ENCODE measurements at places on chromosomes 2 and 18.

GRCh38 chr18:58867281-58867961 lies 2.7 kb downstream of the ZNF532 start:
- no peak for DNase-seq

DNA sequence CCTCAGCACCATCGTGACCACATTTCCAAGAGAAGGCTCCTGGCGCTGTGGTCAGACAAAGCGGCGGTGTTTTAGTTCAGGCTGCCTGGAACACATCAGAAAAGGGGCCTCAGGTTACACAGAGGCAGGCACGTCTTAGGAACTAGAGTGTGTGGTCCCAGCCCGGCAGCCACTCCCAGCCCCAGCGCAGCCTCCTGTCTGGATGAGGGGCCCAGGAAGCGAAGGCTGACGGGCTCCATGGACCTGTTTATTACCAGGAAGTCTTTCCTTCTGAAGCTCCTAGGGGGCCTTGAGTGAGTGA lies 10.0 kb upstream of the GPR55 start:
- no peak for DNase-seq

DNA sequence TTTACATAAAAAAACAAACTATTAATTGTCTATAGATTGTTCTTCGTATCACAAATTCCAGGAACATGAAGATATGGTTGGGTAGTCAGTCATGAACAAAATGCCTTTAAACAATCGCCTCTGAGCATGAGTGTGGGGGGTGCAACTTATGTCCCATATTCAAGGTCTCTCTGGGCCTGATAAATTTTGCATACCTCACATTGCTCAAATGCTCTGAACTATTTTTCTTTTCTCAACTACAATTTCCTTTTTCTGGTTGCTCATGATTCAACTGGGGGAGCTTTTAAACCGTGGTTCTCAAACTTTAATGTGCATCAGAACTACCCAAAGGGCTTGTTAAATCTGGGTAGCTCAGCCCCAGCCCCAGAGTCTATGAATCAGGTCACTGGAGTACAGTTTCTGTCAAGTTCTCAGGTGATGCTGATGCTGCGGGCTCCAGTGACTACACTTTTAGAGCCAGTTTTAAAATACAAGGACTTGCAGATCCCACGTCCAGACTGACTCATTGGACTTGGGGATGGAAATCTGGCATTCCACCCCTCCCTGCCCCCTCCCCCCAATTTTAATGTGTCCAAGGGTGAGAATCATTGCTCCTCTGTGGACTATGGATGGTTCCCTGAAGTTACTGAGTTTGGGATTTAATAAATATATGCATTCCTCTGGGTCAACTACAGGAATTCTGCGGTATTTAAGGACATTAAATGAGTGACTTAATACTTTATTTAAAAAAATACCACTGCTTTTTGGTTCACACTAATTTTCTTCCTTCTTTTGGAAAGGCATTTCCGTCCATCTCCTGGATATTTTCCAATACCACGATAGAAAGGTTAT lies 1.5 kb upstream of the GPD2 start:
- DNase-seq: no peak

- DNase-seq: no peak
Measured at GRCh38 chr2:138470941-138471340, 30.6 kb upstream of the SPOPL start.

- DNase-seq: no peak
Measured at GRCh38 chr2:27088634-27089033, 2.1 kb downstream of the KHK start.

GRCh38 chr2:24315669-24316068 lies 44.7 kb downstream of the ITSN2 start:
- DNase-seq: no peak

DNA sequence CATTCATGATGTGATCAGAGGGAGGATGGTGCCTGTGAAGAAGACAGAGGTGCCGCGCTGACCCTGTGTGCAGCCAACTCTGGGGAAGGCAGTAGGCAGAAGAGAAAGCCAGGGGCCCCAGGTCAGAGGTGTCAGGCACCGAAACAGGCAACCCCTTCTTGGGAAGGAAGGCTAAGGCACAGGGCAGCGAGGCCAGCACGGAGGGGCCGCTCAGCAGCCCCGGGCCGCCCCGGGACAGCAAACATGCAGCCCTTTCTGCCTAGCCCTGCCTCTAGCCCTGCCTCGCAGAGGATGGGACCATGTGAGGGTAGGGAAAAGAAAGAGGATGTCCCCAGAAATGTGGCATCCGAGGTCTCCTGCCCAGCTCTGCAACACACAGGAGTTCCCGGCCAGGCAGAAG lies 7.7 kb upstream of the MAL start:
- no peak for DNase-seq

DNA sequence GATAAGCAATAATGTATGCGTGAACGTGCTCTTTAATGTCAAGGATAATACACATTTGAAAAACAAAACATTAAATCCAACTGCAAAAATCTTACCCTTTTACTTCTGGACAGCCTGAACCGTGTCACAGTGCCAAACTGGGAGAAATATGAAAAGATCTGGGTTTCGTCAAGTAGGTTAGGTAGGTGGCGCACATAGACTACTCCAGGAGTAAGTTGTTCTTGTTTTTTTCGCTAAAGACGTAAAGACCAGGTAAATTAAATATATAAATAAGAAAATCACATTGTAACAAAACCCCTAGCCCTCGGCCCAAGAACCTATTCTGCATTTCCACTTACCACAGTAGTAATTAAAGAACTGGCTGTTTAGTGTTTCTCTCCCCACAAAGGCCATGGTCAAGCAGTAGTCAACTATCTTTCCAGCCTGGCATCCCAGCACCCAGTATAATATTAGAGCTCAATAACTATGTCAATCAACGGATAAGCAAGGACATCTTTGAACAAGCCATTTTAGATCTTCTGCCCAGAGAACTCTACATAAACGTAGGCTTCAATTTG lies 1.1 kb downstream of the NIFK start:
- no peak for DNase-seq

- no peak for DNase-seq
Measured at GRCh38 chr2:134253804-134254203, at the start of gene MGAT5. MGAT5 (plus strand) TSS chr2:134254072; CDS start chr2:134254404, 332 bp downstream.

GRCh38 chr2:13758412-13758811 lies 874.1 kb upstream of the LRATD1 start:
- no peak for DNase-seq

GRCh38 chr18:653512-653911 lies 3.9 kb upstream of the TYMS start:
- no peak for DNase-seq

- no peak for DNase-seq
Measured at GRCh38 chr2:150088538-150088937, 398.9 kb downstream of the RND3 start.

DNA sequence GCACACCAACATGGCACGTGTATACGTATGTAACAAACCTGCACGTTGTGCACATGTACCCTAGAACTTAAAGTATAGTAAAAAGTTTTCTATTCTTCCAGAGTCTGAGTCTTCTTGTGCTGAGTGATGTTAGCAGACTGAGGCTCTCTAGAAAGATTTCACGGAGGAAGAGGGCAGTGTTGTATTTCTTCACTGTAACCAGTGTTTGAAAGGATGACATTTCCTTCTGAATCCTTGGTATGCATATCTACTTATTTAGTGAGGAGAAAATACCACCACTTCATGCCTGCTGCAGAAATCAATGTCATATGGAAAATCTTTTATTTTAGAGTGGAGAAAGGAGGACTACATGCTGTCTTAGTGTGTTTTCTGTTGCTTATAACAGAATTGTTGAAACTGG lies 357.1 kb downstream of the CCDC85A start:
- no peak for DNase-seq

GRCh38 chr18:11154368-11154989 lies 5.1 kb upstream of the PIEZO2 start:
- no peak for DNase-seq

- no peak for DNase-seq
Measured at GRCh38 chr2:133953524-133953923, 300.3 kb upstream of the MGAT5 start.

- DNase-seq: no peak
Measured at GRCh38 chr2:176192351-176192750, 3.9 kb downstream of the HOXD1 start.

- DNase-seq: no peak
Measured at GRCh38 chr18:7565677-7566076, 1.4 kb upstream of the PTPRM start.

GRCh38 chr2:172734711-172735581 lies 699 bp upstream of the RAPGEF4 start:
- no peak for DNase-seq
